ENCODE measurements at places on chromosomes 1 and 21.

- no peak for DNase-seq
Measured at GRCh38 chr1:199751962-199752687, 275.4 kb upstream of the NR5A2 start.

- DNase-seq, result no peak
Measured at GRCh38 chr1:39230261-39231190, 26.0 kb downstream of the MACF1 start.

DNA sequence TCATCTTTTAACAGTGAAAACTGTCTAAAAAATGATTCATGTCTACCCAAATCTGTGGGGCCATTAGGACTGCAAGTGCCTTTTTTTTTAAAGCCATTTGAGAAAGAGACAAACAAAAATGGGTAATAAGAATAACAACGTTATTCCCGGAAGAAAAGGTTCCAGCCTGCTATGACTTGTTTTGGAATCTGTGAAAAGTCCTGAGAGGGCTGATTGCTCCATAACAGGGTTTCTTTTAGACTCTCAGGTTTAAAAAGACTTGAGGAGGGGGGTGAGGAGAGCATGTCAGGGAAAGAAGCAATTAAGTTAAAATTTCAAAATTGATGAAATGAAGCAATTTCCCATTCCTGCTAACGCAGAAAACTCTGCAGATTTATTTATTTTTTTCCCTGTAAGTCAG is 56.4 kb downstream of the CACHD1 start:
- no peak for DNase-seq

- no peak for DNase-seq
Measured at GRCh38 chr1:108749081-108749480, 2.6 kb downstream of the STXBP3 start.

- DNase-seq, result no peak
Measured at GRCh38 chr1:223411710-223412109, 18.5 kb downstream of the CCDC185 start.

DNA sequence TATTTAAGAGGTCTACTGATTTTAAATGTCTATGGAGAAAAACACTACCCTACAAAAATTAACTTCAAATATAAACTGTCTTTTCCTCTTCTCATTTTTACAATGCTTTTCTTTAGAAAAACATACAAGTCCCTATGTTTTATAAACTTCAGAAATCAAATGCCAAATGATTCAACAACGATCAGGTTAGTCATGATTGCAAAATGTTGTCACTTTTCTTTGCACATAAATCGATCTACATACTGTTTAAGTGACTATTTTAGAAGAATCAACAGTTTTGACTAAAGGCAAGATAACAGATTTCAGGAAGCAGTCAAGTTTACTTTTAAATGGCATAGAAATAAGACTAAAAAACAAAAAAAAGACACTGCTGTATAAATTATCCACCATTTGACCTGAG is 168.7 kb downstream of the GPATCH2 start:
- DNase-seq, result no peak

DNA sequence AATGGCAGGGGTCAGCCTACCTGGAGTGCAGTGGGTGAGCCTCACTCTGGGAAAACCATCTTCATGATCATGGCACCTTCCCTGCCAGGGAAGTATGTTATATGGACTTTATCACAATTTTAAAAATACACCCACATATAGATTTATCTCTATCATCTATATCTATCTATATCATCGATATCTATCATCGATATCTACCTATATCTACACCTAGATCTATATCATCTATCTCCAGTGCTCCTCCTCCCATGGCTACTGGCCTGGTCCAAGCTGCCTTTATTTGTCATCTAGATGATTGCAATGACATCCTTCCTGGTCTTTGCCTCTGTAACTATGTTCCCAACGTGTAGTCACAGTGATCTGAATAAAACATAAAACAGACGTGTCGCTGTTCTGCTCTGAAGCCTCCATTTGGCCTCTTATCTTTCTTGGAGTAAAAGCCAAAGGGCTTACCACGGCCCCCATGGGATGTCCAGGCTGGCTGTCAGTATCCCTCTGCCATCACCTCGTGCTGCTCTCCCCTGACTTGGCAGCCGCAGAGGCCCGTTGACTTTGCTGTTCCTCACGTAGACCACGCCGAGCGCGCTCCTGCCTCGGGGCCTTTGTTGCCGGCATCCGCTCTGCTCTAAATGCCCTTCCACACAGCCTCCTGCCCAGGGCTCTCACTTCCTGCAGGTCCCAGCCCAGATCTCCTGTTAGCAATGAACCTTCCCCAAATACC is 20.6 kb upstream of the KIF26B start:
- DNase-seq, result no peak

DNA sequence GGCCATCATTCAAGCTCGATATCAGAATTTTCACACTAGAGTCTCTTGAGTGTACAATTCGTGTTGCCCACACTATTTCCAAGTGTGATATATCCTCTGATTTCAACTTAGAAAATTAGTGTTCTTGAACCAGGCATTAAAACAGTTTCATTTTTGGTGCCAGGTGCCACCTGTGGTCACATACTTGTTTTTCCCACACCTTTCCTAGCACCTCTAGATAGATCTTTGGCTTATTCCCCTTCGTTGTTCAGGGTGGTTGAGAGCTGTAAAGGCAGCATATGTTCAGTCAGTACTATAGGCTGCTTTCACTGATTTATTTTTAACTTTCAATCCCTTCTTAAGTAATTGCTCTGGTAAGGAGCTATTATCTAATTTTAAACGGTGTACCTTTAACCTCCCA is 131.1 kb downstream of the NEK7 start:
- DNase-seq, result no peak

- DNase-seq, result no peak
Measured at GRCh38 chr1:241857131-241857530, 9.1 kb downstream of the EXO1 start.

GRCh38 chr1:247104965-247105364 is 809 bp upstream of the ZNF669 start:
- DNase-seq, result no peak

Data from substantia nigra (tissue), 51 donors.